IPS DF 19.7 (cell line): ENCODE measurements at places on chromosomes 5 and 9.

GRCh38 chr9:133440874-133441273, 18.7 kb downstream of the ADAMTS13 start:
- no peak for DNase-seq

GRCh38 chr9:14868772-14869583, 41.2 kb downstream of the FREM1 start:
- DNase-seq: no peak

GRCh38 chr5:174364676-174365075, 319.2 kb downstream of the NSG2 start:
- no peak for DNase-seq

GRCh38 chr5:34998058-34998789, 49.5 kb downstream of the AGXT2 start:
- no peak for DNase-seq

DNA sequence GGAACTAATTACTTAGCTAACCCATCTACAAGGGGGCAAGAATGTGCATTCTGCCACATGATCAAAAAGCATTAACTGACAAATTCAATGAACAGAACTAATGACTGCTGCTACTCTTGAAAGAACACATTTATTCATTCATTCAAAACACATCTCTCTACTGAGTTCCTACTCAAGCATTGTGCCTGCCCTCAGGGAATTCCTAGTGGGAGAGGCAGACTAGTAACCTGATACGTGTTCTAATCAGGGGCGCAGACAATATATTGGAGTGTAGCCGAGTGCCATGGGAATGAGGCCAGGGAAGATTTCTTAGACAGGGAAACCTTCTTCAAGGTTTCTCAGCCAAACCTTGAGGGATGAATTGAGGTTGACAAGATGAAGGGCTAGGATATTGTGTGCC, 56.7 kb upstream of the PAPPA start:
- DNase-seq: no peak

DNA sequence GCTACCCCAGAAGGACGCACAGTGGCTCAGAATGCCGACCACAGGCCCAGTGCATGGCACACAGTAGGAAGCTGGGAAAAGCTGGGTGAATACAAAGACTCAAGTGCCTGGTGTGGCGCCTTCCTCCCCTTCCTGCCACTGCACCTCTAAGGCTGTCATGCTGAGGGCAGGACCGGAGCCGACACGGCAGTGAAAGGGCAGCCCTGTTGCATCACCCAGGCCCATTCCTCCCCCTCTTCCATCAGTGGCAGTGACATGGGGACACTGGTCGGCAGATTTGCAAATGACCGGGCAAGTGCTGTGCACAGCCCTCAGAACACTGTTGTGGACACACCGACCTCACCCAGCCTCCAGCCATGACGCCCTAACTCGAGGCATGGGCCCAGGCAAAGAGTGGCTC, 84.0 kb downstream of the STK10 start:
- DNase-seq: no peak

GRCh38 chr5:134975078-134975715, 7.5 kb downstream of the CATSPER3 start:
- DNase-seq: no peak

DNA sequence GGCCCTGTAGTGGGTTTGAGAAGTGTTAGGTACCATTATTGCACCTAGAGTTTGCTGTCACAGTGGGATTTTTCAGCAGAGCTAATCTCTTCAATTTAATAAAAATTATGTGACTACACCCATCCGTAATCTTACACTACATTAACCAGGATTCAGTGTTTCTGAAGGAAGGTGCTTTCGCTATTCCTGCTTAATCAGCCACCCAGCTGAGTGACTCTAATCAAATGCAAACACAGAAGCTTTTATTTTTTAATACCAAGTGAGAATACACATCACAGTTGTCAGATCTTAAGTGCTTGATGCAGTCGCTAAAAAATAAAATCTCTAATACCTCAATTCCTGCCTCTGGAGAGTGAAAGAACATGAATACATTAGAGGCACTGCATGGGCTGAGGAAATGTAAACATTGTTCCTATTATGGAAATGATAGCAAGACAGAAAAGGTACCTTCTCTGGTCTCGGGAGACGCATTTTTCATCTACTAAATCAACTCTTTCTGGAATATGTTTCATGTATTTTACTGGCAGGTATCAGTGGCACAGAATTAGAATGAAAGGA, 125.7 kb downstream of the SEMA6A start:
- DNase-seq: no peak

DNA sequence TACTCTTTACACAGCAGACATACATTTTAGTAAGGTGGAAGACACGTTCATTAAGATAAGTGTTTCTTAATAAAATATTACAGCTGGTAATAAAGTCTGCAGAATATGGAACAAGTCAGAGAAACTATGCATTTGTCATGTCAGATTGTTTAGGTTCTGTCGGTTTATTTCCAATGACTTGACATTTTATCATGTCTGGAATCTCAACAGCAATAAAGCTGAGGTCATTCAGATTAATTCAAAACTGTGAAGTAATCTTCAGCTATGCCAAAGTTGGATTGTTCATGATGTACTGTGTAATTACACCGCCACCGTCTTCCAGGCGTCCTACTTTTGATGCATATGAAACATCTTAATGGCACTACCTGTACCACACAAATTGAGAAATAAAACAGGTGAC, 1032.6 kb downstream of the CDH12 start:
- no peak for DNase-seq

DNA sequence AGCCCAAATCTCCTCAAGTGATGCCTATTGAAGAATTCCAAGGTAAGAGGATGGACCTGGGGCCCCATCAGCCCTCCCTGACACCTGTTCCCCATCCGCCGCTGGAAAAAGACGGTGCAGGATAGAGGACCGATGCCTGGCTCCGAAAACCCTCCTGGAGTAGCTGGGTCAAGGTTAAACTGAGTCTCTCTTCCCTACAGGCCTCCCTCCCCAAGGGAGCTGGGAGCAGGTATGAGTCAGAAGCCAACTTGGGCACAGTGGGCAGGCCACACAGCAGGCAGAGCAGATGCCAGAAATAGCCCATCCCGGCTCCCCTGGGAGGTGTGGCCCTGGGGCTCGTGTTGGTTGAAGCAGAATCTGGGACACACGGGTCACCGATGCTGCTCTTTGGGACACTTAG, 75.6 kb downstream of the NTNG2 start:
- no peak for DNase-seq

DNA sequence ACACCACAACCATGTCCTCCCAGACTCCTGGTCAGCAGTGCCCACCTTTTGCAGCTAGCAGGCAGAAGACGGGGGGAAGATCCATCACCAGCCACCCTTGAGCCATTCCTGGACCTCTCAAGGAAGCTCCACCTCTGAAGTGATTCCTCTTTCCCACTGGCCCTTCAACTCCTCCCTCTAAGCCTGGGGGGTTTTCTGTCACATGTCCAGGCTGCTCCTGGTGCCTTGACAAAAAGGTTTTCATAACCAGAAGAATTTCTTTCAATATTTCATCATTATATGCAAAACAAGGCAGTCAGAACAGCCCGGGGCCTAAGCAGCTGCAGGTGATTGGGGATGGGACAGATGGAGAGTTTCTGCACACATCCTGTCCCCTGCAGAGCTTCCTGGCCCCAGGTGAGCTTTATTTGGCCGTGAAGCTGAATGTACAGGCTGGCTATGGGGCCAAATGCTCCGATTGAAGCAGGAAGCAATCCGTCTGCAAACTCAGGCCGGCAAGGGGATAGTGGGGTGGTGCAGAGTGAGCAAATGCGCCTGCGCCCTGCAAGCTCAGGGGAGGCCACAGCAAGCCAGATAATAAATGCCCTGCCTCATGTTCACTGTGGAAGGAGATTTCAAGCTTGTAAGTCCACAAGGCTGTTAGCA, 173.5 kb downstream of the C5orf15 start:
- no peak for DNase-seq

GRCh38 chr5:24864244-24864643, 219.5 kb upstream of the CDH10 start:
- DNase-seq: no peak
